ENCODE measurements at places on chromosomes 2 and 18.

- no peak for DNase-seq
These were observed 2.3 kb downstream of the TMEM182 start for GRCh38 chr2:102764083-102764482.

DNA sequence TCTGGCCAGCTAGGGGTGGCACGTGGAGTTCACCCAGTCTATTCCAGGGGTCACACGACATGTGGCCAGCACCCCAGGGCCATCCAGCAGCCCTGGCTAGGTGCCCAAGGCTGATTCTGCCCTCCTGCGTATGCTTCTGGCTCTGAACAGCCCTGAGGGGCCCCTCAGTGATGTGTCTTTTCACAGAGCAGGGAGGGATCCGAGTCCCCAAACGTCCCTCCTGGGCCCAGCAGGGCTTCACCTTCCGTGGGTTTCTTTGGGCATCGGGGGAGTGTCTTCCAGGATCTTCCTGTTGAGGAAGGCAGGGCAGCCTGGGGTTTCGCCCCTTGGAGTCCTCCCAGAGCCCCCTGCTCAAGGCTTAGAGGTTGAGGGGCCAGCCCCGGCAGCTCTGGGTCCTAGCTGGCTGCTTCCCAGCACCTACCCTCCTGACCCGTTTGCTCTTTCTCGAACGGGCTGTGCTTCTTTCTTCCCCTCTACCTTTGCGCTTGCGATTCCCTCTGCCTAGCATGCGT is 165.9 kb downstream of the DYSF start:
- DNase-seq, result no peak

DNA sequence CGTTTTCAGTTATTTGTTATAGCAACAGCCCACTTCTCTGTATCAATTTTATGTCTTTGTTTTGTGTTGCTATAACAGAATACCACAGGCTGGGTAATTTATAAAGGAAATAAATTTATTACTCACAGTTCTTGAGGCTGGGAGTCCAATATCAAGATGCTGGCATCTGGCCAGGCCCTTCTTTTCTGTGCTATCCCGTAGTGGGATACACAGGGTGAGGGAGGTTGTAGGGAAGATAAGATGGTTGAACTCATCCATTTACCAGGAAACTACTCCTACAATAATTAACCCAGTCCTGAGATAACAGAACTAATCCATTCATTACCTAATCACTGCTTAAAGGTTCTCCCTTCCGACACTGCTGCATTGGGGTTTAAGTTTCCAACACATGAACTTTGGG is 220.7 kb downstream of the TPGS2 start:
- DNase-seq, result no peak

- no peak for DNase-seq
These were observed 80.8 kb downstream of the MBP start for GRCh38 chr18:77051581-77052296.

DNA sequence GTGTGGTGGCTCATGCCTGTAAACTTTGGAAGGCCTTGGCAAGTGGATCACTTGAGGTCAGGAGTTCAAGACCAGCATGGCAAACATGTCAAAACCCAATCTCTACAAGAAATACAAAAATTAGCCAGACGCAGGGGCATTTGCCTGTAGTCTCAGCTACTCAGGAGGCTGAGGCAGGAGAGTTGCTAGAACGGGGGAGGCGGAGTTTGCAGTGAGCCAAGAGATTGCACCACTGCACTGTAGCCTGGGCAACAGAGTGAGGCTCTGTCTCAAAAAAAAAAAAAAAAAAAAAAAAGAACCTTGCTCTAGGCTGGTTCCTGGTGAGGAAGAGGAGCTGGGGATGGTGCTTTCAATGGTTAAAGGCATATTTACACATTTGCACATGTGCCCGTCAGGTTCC is 129.4 kb downstream of the LYPD6B start:
- no peak for DNase-seq

DNA sequence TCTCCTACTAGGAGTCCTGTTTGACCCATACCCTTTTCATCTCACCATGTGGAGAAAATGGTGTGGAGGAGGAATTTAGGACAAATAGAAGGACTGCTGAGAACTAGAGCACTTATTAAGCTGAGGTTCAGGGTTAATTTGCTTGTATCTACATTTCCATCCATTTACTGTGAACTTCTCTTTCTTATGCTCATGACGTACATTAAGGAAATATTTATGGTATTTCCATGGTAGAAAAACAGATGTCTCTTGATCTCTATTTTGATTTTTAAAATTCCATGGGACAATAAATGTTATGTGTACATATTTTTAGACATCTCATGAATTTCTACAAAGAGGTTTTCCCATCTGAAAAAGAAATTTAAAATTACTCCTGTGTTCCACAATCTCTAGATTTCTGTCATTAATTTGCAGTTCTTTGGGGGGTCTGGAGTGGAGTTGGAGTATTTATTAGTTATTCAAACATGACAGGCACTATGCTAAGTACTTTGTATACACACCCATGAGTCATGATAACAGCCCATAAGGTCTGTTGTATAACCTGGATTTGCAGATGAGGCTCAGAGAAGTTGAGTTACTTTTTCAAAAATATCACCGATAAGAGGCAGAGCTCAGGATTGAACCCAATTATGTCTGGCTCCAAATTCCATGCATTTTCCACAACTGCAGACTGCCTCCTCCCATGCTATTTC is 112.6 kb downstream of the COPS8 start:
- DNase-seq, result no peak

- DNase-seq, result no peak
These were observed 150.9 kb downstream of the ROCK1 start for GRCh38 chr18:20960735-20961134.

DNA sequence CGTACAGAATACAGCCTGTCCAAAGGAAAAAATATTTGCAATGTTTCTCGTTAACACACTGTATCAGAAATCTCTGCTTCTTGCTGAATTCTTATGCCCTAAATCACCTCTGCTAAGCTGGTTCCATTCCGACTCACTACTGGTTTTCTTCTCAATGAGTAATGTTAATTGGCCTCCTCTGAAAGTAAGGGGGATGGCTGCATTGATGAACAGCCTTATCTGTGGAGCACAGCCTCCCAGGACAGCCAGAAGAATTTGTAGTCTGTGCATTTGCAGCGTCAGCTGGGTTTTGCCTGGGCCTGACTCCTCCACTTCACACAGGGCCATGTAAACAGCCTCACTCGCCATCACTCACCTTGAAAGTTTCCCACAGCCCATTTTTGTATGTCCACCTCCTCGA is 127.7 kb downstream of the RNF152 start:
- DNase-seq, result no peak

DNA sequence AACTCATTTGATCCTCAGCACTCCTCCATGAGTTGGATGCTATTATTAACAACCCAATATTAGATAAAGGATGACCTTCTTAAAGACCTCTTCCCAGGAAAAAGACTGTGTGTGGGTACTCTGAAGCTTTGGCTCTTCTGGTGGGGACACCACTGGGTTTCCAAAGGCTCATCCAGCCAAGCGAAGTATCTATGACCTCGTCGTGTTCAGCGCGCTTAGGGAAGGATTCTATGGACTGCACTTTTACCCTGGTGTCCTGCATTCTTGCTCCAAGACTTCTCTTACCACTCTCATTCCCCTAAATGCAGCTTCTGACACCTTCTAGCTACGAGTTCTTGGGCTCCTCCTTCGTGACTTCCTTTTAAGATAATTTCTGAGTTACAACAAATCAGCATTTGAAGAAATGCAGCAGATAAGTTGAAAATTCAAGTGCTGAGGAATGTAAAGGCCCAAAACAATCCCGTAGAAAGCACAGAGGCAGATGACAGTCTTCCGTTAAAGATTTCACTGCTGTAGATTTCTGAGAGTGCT is 673 bp upstream of the HNMT start:
- no peak for DNase-seq

DNA sequence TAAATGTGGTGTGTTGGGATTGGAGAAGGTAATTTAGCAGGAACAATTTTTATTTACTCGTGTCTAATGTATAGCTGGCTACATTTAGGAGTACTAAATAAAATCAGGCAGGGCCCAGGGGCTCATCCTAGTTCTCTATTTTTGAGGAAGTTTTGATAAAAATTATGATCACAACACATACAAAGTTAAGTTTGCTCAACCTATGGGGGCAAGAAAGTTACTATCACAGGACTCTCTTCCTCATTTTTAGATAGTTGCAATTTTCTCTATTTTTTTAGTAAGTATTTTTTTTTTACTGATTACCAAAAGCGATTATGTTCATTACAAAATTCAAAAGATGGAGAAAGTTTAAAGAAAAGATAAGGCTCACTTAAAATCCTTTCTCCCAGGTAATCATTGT is 60.0 kb upstream of the RPE start:
- DNase-seq, result no peak

GRCh38 chr2:165016772-165017411 is 61.6 kb upstream of the SLC38A11 start:
- DNase-seq, result no peak

- DNase-seq, result no peak
These were observed 105.5 kb downstream of the BCL2 start for GRCh38 chr18:63213936-63214671.

DNA sequence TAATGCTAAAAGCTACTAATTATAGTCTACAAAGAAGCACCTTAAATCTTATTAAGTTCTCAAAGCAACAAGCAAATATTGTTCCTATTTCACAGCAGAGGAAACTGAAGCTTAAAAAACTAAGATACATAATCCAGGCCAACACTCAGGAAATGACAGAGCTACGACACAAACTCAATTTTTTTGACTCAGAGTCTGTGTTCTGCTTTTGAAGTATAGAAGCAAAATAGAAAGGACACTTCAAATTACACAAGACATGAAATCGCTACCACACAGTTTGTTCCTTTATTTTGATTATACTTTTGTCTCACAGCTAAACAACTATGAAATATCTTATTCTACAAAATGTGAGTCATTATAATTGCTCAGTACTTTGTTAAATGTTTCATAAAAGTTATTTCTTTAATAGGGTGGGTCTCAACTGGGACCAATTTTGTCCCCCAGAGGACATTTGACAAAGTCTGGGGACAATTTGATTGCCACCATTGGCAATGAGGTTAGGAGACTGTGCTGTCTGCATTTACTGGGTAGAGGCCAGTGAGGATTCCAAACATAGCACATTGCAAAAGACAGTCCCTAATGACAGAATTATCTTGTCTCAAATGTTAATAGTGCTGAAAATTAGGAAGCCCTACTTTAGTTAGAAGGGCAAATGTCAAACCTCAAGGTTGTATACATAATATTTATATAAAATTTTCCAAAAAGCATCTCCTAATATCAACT is 101.5 kb upstream of the GRB14 start:
- no peak for DNase-seq

GRCh38 chr2:179655627-179656026 is 205.8 kb downstream of the ZNF385B start:
- no peak for DNase-seq

- no peak for DNase-seq
These were observed 481.9 kb upstream of the SPRED2 start for GRCh38 chr2:65914244-65914786.

GRCh38 chr18:35087726-35088125 is 46.5 kb downstream of the MAPRE2 start:
- no peak for DNase-seq

- DNase-seq, result no peak
These were observed 2.7 kb downstream of the PPP1CB start for GRCh38 chr2:28754321-28754720.

- DNase-seq, result no peak
These were observed 48.3 kb downstream of the RAB31 start for GRCh38 chr18:9756271-9756932.

DNA sequence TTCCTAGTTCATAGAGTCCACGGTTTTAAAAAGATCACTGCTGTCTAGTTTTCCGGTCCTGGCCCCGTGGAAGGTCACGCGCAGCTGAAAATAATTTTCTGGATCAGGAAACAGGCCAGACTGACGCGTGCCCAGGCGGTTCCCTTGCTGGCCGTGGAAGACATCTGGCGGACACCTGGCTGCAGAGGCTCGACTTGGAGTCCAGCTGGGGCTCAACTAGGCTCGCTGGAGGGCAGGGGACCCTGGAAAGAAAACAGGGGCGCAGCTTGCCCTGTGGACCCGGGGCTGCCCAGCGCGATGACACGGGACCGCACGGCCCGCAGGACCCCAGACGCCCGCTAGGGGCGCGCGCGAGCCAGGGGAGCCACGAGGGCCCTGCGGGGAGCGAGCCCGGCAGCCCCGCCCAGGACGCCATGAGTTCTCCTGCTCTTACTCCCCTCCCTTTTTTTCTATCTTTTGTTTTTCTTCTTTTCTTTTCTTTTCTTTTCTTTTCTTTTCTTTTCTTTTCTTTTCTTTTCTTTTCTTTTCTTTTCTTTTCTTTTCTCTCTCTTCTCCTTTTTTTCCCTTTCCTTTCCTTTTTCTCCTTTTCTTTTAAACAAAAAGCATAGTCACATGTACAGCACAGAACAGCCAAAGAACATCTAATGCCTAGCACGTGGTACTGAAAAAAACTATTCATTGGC is 43.2 kb upstream of the UBE2F start:
- DNase-seq, result peak; percentile 74

DNA sequence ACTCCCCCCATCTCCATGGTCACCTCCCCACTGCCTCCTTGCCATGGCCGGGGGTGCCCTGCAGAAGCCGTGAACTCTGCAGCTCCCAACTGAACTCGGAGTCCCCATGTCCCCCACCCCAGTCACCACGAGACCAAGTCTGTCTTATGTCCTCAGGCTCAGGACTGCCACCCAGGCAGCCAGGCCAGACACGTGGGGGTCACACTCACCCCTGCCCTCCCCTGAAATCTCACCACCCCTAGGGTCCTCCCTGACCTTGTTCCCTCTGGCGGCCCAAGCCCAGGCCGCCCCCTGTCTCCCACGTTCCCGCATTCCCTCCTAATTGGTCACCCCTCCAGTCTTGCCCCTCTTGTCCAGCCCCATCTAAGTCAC is 11.0 kb downstream of the AQP12A start:
- no peak for DNase-seq

DNA sequence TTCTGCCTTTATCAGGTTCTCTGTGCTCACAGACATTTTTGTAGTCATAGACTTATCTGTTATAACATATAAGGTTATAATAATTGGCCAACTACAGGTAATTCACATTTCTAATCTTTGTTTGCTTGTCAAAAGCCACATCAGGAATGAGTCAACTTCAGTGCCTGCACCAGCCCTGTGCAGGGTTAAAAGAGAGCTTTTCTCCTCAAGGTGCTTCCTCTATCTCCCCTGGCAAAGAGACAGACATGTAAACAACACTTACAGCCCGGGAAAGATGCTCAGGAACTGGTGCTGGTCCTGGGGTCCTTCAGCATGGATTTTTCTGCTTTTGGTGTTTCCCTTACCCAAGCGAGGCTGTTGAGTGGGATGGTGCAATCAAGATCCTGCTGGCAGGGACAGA is 7.7 kb upstream of the EHD3 start:
- no peak for DNase-seq

DNA sequence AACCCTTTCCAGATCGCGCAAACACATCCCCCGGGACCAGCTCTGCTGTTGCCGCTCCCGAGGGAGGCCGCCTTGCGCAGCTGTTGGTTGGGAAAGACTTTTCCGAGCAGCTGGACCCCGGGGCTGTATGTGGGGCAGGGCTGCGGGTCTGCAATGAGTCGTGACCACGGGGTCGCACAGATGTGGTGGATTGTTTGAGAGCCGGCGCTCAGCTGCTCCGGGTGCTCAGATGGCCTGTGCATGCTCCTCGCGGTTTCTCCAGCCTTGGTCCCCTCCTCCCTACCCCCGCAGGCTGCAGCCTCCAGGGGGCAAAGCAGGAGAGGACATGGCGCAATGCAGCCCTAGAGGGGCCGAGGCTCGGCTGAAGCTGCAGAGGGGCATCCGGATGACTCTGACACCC is 105.2 kb upstream of the OTOS start:
- no peak for DNase-seq
